Naive thymus-derived CD4-positive, alpha-beta T cell (primary cell): ENCODE measurements at places on chromosomes 1 and 21.

- no peaks in the 10 kb centered on the region for H3K36me3 ChIP-seq
- no peak for DNase-seq
- H3K4me1 ChIP-seq, result peaks cover 4% of the 10 kb centered on the region
Measured at GRCh38 chr1:226337276-226337875, 28.4 kb upstream of the LIN9 start.

DNA sequence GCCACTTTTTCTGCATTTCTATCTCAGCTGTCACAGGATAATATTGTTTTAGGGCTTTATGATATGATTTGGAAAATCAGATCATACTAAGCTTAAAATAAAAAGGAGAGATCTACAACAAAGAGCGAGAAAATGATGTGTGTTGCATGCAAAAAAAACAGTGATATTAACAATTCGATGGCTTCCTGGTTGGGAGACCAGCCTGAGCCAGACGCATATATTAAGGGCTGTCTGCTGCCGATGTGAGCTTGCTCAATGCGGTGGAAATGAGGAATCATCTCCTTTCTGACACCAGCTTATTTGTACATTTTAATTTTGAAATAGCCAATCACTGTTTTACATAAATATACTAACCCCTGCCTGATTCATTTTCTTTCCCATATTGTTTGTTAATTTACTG lies 862.6 kb downstream of the USP25 start:
- no peaks in the 10 kb centered on the region for H3K4me1 ChIP-seq
- H3K27me3 ChIP-seq, result no peaks in the 10 kb centered on the region
- no peaks in the 10 kb centered on the region for H3K36me3 ChIP-seq
- H3K27ac ChIP-seq, result no peak overlapping the region

- H3K27me3 ChIP-seq, result no peaks in the 10 kb centered on the region
- peaks cover 7% of the 10 kb centered on the region for H3K4me1 ChIP-seq
- DNase-seq, result no peak
- H3K27ac ChIP-seq, result no peak overlapping the region
Measured at GRCh38 chr1:58548371-58548770, 1.8 kb upstream of the OMA1 start.

DNA sequence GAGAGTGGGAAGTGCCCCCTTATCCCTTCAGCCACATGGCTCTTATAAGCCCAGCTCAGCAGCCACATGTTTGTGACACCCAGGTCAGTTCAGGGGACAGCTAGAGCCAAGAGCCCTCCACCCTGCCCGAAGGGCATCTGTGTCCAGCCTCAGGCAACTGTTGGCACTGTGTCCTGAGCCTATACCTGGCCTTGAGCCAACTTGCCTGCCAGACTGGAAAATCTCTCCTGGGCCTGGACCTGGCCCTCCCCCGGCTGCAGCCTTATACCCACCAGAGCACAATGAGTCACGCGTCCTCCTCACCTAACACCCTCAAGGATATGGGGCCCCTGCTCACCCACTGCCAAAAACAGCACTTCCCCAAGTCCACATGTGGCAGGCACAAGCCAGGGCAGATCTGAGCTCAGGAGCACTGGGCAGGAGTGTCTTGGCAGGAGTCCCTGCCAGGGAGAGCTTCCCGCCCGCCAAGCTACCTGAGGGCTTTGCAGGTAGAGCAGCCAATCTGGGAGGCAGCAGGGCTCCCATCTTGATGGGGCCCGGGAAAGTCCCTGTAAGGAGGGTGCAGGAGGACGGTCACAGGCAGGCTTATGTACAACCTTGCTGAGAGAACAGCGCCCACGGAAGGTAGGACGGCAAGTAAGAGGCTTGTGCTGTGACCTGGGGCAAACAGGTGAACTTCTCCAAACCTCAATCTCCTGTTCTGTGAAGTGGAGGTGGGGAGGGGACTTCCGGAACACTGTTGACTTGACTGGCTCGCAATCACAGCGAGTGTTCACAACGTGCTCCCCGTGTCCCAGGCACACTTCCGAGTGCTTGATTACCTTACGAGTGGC lies 19.8 kb upstream of the HSPG2 start:
- H3K36me3 ChIP-seq, result no peaks in the 10 kb centered on the region
- peak overlapping the region; percentile 62 for H3K27ac ChIP-seq
- peak; percentile 57 for DNase-seq

- no peaks in the 10 kb centered on the region for H3K36me3 ChIP-seq
- H3K4me1 ChIP-seq, result peaks cover 11% of the 10 kb centered on the region
- H3K4me3 ChIP-seq, result peak overlapping the region; percentile 51
- no peak overlapping the region for H3K27ac ChIP-seq
- no peak for DNase-seq
Measured at GRCh38 chr1:116666187-116667077, 1.1 kb downstream of the IGSF3 start.

DNA sequence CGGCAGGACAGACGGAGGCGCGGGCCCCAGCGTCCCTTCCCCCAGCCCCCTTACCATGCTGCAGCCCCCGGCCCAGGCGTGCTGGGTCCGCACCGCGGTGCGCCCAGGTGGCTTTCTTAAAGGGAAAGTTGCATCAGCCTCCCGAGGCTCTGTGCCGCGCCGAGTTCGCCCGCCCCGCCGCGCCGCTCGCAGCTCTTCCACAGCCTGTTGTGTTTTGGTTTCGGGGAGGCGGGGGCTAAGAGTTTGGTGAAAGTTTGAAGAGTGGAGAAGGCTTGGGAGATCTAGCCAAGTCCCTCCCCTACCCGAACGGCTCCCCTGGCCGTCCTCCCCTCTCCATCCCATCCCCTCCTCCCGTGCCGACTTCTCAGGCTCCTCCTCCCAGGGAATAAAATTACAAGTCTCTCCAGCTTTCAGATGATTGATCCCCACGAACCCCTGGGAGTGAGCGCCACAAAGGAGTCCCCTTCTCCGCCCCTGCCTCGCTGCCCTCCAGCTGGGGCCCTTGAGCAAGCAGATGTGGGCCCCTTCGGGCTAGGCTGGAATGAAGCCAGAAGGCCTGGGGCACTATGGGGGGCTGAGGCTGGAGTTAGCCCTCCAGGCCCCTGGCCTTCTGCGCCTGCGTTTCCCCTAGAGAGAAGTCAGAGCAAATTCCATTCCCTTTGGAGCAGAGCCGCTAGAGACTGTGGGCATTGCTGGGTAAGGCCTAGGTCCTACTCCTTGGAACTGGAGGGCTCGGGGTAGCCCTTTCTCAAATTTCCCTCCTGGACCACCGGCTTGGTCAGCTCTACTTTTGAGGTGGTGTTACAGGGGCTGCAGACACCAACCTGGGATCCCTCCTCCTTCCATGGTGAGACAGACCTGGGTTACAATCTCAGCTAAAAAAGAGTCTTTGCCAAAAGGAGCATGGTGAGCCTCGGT lies at the start of gene SLC6A9:
Gene SLC6A9 (minus strand): TSS at position 211 of the 918 bp plus-strand sequence. CDS start 7,185 bp downstream, outside the sequence.
- H3K4me1 ChIP-seq, result peaks cover 7% of the 10 kb centered on the region
- no peaks in the 10 kb centered on the region for H3K36me3 ChIP-seq
- no peaks in the 10 kb centered on the region for H3K27me3 ChIP-seq
- peak within 1 kb of the TSS; percentile 78 for H3K27ac ChIP-seq
- H3K4me3 ChIP-seq, result peak within 1 kb of the TSS; percentile 61

- H3K36me3 ChIP-seq, result peaks cover 23% of the 10 kb centered on the region
- no peak overlapping the region for H3K4me3 ChIP-seq
- H3K27ac ChIP-seq, result no peak overlapping the region
- H3K4me1 ChIP-seq, result no peaks in the 10 kb centered on the region
Measured at GRCh38 chr1:28537457-28538199, 15.3 kb upstream of the TRNAU1AP start.

DNA sequence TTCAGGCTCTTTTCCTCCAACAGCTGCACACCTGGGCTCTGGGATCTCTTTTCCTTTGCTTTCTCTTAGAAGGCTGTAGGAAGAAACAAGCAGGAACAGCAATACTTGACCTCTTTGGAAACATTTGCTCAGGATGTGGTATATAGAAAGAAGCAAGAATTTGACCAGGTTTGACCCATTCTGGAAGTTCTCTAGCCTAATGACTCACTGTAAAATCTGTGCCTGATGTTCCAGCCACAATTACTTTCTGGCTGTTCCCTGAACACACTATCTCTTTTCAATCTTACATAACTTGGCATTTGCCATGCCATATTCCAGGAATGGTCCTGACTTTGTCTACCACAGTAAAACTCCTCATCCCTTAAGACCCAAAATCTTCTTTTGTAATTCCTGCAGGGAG lies 419.9 kb upstream of the DAB1 start:
- H3K4me3 ChIP-seq, result no peak overlapping the region
- no peaks in the 10 kb centered on the region for H3K27me3 ChIP-seq
- no peaks in the 10 kb centered on the region for H3K36me3 ChIP-seq

DNA sequence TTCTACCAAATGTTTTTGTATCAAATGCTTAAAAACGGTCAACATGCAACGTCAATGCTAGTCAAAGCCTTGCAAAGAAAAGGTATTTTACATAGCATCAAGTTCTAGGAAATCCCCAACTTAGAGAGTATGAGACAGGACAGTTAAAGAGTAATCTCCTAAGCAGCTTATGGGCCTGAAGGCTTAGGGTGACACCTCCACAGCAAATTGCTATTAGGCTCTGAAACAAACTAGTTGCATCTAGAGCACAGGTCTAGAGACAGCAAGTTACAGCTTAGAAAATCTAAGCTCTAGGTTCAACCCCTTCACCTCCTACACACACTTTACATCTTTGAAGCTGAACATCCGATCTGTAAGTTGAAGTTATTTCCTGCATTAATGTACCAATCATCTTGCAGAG lies 13.7 kb downstream of the PABPC4 start:
- peaks cover 8% of the 10 kb centered on the region for H3K4me1 ChIP-seq
- no peak overlapping the region for H3K27ac ChIP-seq
- H3K4me3 ChIP-seq, result no peak overlapping the region
- DNase-seq, result no peak
- H3K27me3 ChIP-seq, result no peaks in the 10 kb centered on the region

DNA sequence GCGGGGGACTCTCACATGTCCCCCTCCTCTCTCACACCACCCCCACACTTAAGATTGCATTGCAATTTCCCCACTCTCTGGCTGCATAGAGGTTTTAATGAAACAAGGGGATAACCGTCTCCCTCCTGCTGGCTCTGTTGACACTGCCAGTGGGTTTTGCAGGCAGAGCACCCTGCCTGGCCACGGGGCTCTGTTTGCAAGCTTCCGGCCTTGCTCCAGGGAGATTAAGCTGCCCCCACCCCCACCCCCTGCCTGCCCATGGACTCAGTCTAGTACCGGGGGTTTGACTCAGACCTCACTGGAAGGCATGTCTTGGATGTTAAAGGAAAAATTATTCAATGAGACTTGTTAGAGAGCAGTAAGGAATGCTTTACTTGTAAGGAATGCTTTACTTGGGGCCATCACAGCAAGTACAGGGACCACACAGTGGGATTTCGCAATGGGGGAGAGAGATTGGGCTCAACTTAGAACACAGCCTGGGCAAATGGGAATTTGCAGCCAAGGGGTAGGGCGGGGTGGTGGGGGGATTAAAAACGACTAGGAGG lies 101.0 kb downstream of the AJAP1 start:
- no peak overlapping the region for H3K27ac ChIP-seq
- no peaks in the 10 kb centered on the region for H3K4me1 ChIP-seq
- no peak overlapping the region for H3K4me3 ChIP-seq
- H3K27me3 ChIP-seq, result no peaks in the 10 kb centered on the region

- H3K27ac ChIP-seq, result peak overlapping the region; percentile 65
- H3K4me3 ChIP-seq, result peak overlapping the region; percentile 42
- DNase-seq, result no peak
- H3K36me3 ChIP-seq, result no peaks in the 10 kb centered on the region
- H3K27me3 ChIP-seq, result no peaks in the 10 kb centered on the region
Measured at GRCh38 chr21:45590246-45590725, 48.0 kb upstream of the SLC19A1 start.

DNA sequence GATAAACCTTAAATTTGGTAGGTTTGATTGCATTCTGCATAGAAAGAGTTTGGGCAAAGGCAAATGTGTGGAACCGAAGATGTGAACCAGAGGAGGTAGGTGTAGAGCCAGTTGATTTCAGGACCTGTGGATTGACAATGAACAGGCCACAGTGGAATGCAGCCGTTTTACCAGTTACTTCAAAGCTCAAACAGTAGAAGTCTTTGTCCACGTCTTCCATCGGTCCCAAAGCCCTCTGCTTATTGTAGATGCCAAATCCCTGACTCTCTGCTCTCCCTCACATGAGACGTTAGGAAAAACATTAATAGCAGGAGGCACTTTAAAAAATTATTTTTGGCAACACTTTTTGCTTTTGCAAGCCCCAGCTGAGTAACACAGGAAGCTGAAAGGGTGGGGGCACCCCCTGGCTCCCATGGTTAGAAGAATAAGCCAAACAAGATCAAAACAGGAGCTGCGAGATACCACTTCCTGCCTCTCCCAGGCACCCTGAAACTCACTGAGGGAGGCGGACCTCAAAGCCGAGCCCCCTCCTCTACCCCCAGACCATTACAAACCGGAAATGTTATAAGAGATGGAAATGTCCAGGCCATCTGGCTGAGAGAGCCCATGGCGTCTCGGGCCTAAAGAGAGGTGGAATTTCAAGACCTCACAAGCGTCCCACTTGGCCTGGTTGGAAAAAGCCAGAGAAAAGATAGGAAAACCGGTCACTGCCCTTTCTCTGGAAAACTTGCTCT lies 13.5 kb downstream of the TRAF3IP3 start:
- H3K36me3 ChIP-seq, result peaks cover 47% of the 10 kb centered on the region
- H3K27ac ChIP-seq, result peak overlapping the region; percentile 83
- peak overlapping the region; percentile 88 for H3K4me3 ChIP-seq
- peaks cover 44% of the 10 kb centered on the region for H3K4me1 ChIP-seq

DNA sequence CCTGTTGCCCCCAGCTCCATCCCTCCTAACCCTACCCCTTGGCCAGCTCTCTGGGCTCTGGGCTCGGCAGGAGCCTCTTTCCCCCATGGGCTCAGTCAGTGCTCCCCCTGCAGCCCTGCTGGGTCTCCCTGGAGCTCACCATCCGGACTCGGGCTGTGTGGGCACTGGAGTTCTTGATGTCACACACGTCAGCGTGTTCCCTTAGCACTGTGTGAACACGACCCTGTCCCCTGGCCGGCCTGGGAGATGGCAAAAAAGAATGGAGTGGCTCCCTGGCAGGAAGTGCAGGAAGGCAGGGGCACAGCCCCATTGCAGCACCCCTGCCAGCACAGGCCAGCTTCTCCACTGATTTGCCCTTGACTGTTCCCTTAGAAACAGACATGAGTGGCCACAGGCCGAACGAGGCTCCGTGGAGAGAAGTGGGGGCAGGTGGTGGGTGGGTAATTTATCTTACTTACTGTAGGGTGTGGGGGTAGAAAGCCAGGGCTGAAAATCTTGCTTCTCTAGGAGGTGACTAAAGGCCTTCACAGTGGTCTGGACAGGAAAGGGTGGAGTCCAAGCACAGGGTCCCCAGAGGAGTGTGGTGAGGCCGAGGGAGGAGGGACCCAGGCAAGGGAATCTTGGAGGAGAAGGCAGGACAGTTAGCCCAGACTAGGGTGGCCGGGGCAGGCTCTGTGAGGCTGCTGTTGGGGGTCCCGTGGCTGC lies 381.7 kb upstream of the VAMP3 start:
- no peak overlapping the region for H3K27ac ChIP-seq
- no peaks in the 10 kb centered on the region for H3K36me3 ChIP-seq

GRCh38 chr1:43144237-43144636 lies 27.9 kb downstream of the EBNA1BP2 start:
- H3K36me3 ChIP-seq, result no peaks in the 10 kb centered on the region
- no peak for DNase-seq
- no peak overlapping the region for H3K4me3 ChIP-seq
- H3K27ac ChIP-seq, result no peak overlapping the region
- H3K27me3 ChIP-seq, result no peaks in the 10 kb centered on the region
